ENCODE measurements at places on chromosomes 1 and 21.

DNA sequence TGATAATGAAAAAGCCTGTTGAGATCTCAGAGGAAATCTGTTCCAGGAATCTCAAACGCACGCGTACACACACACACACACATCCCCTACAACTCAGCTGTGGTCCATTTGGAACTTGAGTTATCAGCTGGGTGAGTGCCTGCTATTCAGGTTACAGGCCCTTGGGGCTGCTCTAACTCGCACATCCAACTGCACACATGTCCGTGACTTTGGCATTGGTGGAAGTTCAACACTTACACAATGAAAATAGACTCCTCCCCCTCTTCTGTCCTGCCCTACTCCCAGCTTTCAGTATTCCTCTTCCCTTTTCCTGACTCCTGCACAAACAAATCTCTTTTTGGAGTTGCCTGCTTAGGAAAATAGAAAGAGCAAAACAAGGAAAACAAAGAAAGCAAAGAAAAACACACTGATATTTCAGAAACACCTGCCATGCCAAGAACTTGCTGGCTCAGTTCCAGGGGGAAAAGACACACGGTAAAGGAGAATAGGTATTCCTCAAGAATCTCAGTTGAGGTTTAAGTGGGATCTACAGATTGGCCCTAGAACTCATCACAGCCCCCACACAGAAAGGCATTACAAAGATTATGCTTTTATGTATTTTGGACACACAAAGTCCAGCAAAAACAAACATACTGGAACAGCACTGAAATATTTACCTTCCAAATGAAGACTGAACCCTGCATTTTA lies 140.9 kb downstream of the TGFBR3 start:
- peak; percentile 65 for DNase-seq

DNA sequence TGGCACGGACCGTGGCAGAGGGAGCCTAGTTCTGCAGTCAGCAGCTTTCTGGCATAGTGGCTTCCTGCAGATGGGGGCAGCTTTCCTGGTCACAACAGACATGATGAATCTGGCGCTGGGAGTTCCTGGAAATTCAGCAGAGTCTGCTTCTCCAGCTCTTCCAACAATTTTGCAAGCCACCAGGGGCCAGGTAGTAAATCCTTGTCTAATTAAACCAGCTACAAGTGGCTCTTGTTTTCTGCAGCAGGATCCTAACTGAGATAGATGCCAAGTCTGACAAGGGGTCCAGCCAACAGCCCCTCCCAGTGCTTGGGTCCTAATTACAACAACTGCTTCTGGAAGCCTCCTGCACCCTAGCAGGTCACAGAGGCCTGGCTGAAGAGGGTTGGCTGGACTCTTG lies 35.8 kb downstream of the TRIM62 start:
- DNase-seq, result no peak

GRCh38 chr1:14495381-14495780 lies 103.1 kb upstream of the KAZN start:
- no peak for DNase-seq

DNA sequence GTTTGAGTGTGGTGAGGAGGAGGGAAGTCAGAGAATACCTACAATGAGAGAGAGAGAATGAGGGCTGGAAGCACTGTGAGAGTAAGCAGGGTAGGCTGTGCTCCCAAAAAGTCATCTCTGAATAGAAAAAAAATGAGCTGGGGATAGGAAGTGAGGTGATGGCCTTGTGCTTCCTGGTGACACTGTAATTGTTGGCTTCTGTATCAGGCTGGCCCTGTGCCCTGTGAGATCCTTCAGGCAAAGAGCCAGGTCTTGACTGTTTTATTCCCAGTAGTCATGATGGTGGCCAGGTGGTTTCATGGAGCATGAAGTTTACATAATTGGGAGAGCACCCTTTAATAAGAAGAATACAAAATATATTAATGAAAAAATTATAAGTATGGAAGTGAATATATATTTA lies 20.4 kb upstream of the SPATA6 start:
- DNase-seq, result peak; percentile 54

DNA sequence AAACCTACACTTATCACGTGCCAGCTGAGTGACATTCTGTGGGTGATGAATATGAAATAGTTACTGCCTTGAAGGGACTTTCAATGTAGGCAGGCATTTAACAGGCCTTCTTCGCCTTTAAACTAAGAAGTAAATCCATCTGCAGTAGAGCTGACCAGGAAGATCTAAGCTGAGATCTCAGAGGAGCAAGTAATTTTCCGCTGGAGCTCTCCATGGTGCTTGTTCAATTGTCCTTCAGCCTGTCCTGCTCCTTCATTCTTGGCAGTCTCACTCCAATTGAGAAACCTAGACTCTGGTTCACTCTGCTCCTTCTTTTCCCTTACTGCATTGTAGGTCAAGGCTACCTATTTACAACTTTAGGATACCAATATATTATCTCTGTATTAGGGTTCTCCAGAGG lies 183.5 kb downstream of the HMCN1 start:
- DNase-seq, result peak; percentile 44

- no peak for DNase-seq
These were observed 407.8 kb upstream of the DAB1 start for GRCh38 chr1:57831624-57832023.

DNA sequence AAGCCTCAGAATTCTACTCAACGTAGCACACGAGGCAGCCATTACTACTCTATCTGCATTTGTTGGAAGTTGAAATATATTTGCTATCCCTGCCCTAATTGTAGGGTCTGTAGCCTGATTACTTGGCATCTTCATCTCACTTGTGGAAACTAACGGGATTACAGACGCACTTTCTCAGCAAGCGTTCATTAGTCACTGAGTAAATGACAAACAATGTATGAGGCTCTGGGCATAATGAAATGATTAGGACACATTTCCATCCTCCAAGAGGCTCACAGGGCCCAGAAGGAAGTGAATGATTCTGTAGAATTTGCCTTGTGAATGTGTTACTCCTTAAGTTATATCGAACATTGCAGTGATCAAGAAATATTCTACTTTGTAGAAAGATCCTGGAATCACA lies 78.1 kb downstream of the KIF26B start:
- DNase-seq, result no peak

- no peak for DNase-seq
These were observed 21.3 kb upstream of the PGBD2 start for GRCh38 chr1:248884632-248885295.

DNA sequence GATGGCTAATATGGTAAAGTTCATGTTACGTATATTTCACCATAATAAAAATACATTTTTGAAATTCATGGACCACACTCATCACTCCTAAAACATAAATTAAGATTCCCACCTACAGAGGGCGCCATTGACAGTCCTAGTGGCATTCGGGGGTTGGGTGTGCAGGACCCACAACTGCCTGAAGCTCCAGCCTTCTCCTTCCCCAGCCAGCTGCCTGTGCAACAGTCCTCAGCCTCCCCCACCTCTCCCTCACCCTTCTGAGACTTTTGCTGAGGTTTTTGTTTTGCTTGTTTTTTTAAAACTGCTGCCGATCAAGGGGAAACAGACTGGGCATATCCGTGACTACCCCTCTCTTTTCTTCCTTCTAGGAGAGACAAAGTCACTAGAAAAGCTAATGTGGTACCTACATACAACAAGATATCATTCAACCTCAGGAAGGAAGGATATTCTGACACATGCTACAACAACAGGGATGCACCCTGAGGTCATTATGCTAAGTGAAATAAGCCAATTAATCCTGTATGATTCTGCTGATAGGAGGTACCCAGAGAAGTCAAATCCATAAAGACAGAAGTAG lies 9.2 kb upstream of the EVA1C start:
- DNase-seq, result peak; percentile 68

- no peak for DNase-seq
These were observed 27.8 kb downstream of the WNT2B start for GRCh38 chr1:112536561-112536960.

GRCh38 chr21:17796037-17796403 lies 23.1 kb downstream of the C21orf91 start:
- no peak for DNase-seq

DNA sequence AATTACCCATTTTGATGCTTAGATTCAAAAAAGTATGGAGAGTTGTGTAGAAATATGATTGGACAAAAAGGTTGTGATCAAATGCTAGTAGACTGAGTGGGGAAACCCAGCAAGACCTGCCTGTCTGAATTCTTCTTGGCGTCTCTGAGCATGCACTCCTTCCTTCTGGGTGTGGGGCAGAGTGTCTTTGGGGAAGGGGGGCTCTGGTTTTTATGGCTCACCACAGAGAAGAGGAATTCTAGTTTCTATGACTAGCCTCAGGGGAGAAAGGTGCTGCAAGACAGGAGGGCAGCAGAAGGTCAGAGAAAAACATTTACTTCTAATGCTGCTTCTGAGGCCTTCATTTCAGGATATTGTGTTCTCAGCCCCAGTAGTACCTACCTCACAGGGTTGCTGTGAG lies 33.9 kb upstream of the PIGC start:
- no peak for DNase-seq

DNA sequence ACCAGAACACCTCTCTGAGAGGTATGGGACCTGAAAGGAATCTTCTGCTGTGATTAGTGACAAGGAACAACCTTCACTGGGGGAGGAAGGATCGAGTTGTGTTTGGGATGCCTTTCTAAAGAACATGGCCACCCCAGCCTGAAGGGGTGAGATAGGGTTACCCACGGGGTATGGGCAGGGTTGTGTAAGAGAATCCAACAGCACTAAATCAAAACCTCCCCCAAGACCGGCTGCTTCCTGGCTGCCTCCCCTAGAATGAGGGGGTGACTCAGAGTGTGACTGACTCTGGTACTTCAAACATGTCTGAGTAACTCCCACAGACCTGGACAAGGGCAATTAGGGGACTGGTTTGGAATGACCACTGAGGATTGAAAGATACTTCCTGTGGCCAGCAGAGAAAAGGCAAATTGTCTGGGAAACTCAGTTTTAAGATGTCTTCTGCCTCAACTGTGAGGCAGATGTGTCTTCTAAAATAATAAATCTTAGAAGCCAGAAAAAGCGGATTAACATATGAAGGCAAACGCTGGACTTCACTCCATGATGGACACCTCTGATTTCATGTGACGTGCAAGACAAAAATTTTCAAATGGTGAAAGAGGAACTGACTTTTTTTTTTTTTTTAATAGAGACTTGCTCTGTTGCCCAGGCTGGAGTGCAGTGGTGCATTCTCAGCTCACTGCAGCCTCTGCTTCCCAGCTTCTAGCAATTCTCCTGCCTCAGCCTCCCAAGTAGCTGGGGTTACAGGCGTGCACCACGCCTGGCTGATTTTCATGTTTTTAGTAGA lies 6.7 kb upstream of the PTPN14 start:
- DNase-seq, result no peak

- no peak for DNase-seq
These were observed 90.1 kb upstream of the WDR26 start for GRCh38 chr1:224524679-224525078.

DNA sequence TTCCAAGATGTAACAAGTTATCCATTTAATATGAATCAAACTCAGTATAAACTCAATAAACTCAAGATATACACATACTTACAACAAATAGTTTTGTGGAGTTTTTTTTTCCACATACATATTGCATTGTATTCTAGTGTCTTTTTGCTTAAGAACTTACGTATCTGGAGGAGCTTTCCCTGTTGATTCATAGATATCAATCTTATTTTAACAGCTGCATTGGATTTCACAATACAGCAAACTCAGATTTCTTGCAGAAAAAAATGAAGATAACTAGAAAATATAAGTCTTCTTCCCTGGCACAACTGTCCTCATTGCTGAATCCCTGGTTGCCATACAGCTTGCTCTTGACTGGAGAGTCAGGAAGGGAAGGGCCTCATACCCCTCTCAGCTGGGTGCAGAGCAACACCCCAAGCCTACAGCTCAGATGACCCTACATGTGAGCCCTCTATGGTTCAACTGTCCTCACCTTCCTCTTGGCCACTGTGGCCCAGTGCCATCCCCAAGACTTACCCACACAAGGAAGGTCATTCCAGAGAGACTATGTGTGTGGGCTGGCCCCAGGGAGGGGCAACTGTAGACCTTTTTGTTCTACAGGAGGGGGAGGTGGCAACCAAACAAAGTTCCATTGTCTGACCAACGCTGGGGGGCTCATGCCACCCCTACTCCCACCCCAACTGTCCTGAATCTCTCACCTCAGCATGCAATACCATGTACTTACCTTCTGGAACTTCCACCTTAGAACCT lies 1.7 kb downstream of the MPZ start:
- no peak for DNase-seq
